ENCODE measurements at places on chromosomes 5 and 9. TPM values are rescaled to one million over a fixed set of nuclear protein-coding genes. Genes with fewer than 3 reads are reported as not detected.

- DNase-seq, result no peak
Measured at GRCh38 chr5:76526950-76527583, 96.1 kb downstream of the F2RL2 start.

DNA sequence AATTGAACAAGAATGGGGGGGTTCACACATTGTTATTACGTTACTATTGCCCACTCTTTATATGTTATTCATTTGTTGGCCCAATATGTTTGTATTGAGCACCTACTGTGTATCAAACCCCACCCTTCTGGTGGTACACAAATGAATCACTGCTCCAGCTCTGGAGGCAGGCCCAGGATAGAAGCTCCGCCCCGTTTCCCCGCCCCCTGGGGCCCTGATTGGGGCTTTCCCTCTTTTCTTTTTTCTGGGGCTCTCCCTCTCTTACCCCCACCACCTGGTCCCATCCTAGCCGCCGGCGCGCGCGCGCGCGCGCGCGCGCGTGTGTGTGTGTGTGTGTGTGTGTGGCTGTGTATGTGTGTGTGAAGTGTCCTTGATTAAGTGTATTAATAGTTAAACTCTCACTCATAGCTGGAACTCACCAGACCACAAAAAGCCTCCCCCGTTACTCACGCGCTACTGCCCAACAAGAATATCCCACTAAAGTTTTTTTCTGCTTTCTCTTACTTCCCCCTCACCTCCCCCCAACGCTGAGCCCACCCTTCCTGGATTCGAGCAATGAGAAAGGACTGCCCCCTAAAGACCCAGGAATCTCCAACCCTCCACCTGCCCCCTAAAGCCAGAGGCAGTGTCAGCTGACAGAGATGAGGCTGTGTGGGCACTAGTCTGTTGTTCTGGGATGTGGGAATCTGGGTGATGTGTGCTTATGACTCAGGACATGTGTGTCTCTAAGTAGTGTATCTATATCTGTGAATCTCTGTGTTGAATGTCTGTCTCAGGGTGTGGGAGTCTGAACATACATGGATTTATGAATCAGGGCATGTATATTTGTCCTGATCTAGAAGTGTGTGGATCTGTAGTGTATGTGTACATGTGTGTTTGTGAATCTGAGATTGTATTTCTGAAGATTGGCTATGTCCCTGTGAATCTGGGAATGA is 4.0 kb downstream of the CXXC5 start:
- DNase-seq, result no peak

DNA sequence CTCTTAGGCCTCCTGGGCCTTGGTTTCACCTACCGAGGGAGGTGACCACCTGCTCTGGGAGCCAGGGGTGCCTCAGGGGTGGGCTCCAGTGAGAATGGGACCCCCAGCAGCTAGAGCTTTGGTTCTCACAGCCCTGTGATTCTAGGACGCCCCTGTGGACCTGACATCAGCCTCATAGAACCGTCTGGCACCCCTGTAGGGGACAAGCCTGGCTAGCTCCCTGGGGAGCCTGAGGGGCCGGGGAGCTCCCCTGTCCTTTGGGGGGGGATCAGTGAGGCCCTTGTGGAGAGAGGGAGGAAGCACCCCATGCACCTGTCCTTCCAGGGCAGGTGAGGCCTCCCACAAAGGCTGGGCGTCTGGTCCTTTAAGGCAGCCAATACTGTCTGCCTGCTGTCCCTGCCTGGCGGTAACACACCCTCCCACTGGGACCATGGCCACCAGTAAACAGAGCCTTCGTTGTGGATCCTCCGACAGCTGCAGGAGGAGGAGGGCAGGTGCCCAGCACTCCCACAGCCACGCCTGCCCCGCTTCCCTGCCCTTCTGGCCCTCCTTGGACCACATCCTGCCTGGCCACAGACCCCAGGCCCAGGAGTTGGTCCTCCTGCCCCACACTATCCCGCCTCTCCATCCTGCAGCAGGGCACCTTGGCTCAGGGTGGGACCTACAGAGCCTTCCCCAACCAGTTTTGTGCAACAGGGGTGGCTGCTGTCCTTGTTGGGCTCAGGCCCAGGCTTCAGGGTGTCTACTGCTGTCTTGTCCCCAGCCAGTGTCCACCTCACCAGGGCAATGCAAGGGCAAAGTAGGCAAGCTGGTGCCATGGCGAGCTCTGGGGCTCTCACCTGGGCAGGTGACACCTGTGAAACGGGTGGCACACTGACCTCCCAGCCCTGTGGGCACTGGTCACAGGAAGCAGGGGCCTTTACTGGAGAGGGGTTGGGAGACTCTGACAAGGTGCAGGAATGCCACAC is 3.0 kb upstream of the TUBB4B start:
- DNase-seq, result no peak

- DNase-seq, result no peak
Measured at GRCh38 chr5:172840432-172841154, 6.5 kb downstream of the ERGIC1 start.

DNA sequence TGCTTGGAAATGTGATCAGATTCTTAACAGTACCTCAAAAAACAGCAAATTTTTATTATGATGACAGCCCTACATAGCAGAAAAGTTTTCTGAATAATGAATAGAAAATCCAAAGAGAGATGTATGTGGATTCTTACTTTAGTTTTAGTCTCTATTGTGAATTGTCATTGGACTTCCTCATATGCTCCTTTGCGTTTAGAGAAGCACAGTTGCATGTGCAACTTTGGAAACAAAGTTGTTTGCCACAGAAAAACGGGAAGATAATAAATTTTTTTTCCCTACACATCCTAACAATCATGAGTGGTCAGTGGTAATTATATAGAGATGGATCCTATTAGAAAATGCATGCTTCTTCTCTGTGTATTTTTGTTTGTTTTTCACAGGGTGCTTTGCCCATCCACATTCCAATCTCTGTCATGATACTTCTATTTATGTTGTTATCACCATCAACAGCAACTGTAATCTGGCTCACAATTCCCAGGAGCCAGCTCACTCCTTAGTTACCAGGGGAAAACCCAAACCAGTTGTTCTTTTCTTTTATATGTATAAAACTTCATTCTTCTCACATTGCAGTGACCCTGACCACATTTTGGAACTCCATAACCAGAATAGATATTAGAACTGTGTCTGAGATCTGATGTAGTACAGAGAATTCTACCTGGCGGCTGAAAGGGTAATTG is 118.7 kb downstream of the NDUFS4 start:
- no peak for DNase-seq

DNA sequence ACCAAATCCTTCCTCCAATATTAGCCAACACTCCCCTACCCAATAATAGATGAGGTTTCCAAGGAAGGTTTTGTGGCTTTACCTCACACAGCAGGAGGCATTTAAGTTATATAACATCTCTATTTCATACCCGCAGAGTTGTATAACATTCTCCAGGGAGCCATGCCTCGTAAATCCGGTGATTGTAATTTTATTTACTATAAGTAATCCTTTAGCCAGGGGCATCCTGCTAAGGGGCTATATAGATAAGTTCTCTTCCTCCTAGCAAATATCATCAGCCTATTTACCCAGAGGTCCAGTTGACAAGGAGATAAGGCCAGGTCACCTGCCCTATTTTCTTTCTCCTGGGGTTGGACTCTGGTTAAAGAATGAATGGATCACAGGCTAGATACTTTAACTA is 2051.0 kb downstream of the EFNA5 start:
- no peak for DNase-seq

- no peak for DNase-seq
Measured at GRCh38 chr9:97924386-97924785, 2.1 kb upstream of the TRMO start.

DNA sequence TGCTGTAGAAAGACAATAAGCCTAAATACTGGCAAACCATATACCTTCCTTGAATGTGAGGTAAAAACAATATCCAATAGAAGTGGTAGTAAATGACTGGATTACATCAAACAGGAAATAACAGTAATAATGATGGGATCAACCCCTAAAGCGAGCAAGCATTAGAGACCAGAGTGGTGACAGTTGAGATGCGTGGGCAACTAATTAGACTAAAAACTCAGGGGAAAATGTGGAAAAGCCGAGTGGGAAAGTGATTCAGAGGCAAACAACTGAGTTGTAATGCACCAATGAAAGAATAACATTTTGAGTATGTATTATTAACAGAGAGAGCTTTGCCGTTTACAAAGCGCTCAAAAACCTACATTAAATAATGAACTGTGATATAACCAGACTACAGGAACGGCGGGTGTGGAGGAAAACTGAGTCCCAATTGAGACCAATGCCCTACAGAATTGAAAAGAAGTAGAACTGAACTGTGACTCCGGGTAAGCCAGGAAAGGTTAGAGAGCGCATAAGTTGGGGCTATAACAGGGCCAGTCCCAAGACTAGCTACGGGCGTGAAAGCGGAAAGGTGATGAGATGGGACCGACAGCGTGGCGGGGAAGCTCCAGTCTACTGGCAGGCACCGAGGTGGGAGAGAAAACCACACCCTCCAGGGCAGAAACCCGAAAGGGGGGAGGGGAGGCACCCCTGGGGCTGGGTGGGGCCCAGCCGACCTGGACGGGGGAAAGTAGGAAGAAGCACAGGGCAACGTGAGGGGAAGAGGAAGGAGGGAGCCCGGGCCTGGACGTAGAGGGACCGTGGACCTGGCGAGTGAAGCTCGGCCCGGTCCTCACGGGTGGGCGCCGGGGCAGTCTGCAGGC is 592 bp downstream of the UBAP2 start:
- no peak for DNase-seq

DNA sequence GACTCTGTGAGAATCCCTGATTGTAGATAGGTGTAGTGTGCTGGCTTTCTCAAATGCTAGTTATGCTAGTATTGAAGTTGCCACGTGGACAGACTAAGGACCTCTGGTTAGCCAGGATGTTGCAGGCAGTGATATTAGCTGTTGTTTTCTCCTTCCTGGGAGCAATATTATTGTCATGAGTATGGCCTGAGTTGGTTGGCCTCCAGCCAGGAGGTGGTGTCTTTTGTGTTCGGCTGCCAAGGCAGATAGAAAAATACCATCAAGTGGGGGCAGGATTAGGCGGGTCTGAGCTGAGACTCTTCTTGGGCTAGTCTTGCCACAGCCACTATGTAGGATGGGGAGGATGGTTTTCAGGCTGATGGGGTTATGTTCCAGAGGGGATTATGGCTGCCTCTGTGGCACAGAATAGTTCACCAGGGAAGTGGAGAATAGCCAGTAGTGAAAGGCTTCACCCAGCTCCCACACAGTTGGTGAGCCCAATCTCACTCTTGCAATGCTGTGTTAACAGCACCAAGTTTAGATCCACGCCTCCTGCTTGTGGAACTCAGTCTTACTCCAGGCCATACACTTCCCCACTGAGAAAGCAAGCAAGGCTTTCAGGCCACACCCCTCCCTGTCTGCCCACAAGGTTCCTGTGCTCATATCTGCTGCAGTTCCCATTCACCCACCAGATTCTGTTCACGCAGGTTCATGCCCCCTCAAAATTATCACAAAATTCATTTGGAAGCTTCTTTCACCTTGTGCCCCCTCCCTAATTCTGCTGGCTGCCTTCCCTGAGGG is 31.2 kb downstream of the GHR start:
- no peak for DNase-seq

The CMYA5 gene
- 9.3 TPM for polyA plus RNA-seq

The GDNF gene
- polyA plus RNA-seq, result 0.12 TPM
